LoVo (cell line): ENCODE measurements at places on chromosomes 5 and 9.

DNA sequence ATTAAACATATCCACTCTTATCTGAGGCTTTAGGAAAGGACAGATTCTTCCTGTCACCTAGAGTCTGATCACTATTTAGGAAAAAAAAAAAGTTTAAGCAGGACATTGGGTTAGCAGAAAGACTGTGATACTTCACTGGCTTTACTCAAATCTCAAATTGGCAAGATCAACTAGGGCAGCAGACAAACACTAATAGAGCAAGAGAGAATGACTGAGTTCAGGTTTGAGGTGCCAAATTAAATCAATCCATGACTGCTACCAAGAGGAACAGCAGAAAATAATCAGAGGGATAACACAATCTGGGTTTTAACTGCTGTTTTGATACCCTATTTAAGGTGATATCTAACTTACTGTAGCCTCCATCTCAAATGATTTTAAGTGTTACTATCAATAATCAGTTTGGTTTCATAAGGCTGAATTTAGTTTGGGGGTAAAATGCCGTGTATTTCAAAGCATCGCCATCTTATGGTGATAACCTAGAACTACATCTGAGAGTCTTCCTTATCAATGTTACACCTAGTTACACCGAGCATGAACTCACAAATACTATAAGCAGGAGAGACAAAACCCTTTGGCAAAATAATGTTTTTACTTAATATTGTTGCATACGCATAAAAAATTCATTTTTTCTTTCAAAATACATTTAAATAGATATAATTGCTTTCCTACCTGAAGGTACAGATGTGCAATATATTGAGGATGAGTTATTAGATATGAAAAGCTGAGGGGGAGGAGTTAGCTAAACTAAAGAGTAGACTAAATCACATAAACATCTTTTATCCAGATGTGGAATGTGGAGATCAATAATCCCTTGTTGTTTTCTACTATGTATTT lies 286.4 kb upstream of the CDH12 start:
- peak; percentile 11 for DNase-seq

- no peak for DNase-seq
Observed at GRCh38 chr5:14672082-14672481, 7.6 kb downstream of the OTULIN start.

DNA sequence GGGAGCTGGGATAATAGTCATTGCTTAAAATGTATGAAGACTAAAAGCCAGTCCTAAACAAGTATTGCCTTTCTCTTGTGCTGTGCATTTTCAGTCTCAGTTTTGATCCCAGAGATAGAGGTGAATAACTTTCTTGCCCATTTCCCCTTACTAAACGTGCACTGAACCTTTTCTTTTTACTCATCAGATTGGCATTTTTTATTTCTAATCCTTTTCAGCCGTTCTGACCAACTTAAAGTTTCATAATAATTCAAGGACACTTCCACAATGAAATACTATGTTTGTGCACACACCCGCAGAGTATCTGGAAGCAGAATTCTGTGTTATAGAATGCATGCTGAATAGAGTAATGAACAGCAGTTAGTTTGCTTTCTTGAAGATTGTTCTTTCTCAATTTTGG lies 343.6 kb downstream of the LRRC70 start:
- DNase-seq: no peak

GRCh38 chr5:153485641-153486040 lies 4.8 kb upstream of the GRIA1 start:
- DNase-seq: no peak

GRCh38 chr9:77906991-77907390 lies 124.6 kb downstream of the GNAQ start:
- no peak for DNase-seq

DNA sequence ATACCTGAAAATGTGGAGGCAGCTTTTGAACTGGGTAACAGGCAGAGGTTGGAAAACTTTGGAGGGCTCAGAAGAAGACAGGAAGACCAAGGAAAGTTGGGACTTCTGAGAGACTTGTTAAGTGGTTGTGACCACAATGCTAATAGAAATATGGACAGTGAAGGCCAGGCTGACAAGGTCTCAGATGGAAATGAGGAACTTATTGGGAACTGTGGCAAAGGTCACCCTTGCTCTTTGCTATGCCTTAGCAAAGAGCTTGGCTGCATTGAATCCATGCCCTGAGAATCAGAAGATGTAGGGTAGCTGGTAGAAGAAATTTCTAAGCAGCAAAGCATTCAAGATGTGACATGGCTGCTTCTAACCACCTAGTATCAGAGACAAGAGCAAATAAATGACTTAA lies 244.4 kb upstream of the ADRA1B start:
- no peak for DNase-seq

GRCh38 chr9:89605465-89606048 lies 745 bp downstream of the GADD45G start:
- no peak for DNase-seq

DNA sequence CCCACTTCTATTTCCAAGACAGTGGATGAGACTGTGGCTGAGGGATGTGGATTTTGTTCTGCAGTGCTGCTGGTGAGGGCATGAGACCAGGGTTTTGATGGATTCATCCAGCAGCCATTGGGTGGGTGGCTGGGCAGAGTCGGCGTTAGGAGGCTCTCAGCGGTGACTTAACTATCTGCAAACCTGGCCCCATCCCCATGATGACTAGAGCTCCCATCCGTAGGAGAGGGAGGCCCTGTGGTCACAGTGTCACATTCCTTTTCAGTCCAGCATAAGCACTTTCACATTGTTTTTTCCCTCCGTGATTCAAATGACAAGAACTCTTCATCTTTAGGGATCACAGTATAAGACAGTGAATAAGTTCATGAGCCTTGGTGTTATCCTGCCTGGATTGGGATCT lies 60.4 kb upstream of the SPRY4 start:
- no peak for DNase-seq

DNA sequence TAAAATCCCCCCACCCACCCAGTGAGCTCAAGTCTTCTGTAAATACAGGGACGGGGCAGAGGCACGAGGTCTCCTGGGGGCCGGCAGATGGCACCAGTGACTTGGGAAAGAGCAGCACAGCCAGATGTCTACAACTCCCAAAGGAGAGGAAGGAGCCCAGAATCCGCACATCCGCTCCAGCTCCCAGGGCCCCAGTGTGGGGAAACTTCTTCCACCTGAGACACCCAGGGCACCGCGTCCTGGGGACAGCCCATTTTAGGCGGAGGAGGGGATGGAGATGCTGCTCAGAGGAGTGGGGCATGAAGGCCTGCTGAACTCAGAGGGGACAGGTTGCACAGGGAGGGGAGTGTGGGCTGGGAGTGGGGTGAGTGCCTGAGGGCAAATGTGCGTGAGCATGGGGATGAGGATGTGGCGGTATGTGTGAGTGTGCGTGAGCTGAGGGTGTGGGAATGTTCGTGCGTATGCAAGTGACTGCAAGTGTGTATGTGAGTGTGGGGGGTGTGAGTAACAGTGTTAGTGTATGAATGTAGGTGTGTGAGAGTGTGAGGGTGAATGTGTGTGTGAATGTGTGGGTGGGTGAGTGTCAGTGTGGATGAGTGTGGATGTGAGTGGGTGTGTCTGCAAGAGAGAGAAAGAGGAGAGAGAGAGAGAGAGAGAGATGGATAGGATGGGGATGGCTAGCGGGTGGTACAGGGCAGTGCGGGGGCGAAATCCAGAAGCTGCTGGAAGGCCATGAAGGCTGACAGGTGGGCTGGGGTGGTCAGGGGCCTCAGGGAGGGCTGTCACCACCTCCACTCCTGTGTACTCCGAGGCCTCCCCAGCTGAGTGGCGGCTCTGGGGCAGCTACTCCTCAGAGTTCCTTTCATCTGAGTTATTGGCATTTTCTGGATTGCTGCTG lies 63.5 kb downstream of the DUSP1 start:
- DNase-seq: peak; percentile 45

GRCh38 chr5:81788329-81788728 lies 37.4 kb upstream of the SSBP2 start:
- no peak for DNase-seq

DNA sequence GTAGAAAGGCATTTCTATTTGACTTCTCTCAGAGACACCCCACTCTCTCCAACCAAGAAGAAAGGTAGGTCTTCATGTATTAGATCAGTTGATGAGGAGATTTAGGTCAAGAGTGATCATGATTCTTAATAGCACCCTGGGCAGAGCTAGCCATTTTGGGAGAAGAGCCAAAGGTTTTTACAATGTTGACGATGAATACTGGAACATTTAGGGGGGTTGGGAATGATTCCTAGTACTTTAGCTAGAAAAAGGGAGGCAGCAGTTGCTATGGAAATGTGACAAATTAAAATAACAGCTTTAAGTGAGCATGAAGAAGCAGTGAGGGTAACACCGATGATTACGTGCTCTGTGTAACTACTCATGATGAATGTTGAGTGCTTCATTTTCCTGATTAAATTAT lies 9.5 kb upstream of the RPS23 start:
- no peak for DNase-seq

DNA sequence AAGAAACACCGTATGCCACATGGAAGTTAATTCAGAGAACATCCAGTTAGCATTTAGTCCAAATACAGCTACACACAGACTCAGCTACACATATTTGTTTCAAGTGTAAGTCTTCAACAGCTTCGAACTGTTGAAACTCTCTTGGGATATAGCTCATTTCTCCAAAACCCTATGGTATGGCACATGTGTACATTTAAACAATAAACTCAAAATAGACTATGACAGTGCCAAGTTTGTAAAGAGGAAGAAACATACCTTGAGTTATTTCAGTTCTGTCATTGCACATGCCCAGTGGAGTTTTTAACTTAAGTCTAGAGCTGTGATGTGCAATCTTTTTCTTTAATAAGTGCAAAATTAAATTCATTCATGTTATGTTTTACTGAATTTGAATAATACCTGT lies 155.1 kb upstream of the RAI14 start:
- DNase-seq: no peak

- no peak for DNase-seq
Observed at GRCh38 chr9:105269593-105269992, 25.1 kb downstream of the SLC44A1 start.

- DNase-seq: peak; percentile 31
Observed at GRCh38 chr9:129803676-129804060, 684 bp downstream of the TOR1B start.

- DNase-seq: no peak
Observed at GRCh38 chr5:72598401-72599064, 91.3 kb upstream of the ZNF366 start.

- DNase-seq: no peak
Observed at GRCh38 chr5:6236858-6237481, 141.4 kb downstream of the MED10 start.

GRCh38 chr9:136587944-136588662 lies 42.3 kb upstream of the NOTCH1 start:
- DNase-seq: no peak

GRCh38 chr9:129344641-129345495 lies 166.8 kb upstream of the IER5L start:
- no peak for DNase-seq

DNA sequence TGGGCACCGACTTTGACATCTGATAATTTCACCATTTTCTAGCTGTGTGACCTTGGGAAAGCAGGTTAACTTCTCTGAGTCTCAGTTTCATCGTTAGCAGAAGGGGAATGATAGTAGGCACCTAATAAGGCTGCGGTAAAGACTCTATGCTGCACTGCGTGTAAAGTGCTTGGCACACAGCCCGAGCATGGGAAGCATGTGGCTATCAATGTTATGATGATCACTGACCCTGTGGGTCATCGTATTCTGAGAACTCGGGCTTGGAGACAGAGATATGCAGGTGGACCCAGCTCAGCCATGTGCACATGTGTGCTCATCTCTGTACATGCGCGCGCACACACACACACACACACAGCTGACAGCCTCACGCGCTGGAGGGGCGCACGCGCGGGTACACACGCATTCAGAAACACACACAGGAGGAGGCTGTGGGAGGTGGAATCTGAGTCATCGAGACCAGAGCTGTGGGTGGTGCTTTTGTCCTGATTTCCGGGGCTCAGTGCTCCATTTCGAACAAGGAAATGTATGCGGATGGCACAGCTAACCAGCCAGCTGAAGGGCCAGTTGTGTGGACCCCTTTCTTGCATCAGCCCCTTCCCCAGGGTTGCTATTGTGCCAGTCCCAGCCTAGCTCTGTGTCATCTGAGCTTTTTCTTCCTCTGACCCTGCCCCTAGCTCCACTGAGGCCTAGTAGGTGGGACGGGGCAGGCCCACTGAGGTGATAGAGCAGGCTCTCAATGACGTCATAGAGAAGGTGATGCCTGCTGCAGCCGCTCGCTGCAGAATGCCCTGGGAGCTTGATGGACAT lies 11.1 kb upstream of the ARAP3 start:
- no peak for DNase-seq

DNA sequence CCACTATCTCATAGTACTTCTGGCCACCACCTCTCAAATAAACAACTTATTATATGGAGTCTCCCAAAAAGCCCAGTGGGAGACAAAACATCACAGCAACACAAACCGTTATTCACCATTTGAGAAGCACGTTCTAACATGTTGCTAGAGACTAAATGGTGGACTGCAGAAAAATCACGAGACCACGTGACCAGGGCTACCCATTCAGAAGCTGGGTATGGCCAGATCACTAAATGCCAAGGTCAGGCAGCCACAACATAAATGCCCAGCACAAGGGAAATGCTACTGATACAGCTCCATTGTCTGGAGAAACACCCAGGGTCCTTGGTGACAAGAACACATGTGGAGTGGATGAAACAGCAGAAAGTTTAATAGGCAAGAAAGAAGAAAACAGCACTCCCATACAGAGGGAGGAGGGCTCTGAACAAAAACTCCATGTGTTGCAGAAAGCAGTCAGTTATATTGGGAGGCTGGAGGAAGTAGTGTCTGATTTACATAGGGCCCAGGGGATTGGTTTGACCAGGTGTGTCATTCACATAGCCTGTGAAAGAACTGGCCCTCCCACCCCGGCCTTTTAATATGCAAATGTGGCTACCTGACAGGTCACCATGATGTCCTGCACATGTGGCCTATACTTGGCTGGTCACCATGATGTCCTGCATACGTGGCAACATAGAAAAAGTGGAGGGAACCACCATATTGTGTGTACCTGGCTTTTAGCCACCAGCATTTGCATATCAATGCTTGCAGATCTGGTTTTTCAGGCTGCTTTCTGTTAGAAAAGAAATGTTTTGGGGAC lies 97.2 kb downstream of the TRIM36 start:
- DNase-seq: no peak

GRCh38 chr9:108708448-108708847 lies 147.3 kb downstream of the ACTL7B start:
- no peak for DNase-seq

- no peak for DNase-seq
Observed at GRCh38 chr9:30058463-30058862, 2326.0 kb upstream of the ACO1 start.

DNA sequence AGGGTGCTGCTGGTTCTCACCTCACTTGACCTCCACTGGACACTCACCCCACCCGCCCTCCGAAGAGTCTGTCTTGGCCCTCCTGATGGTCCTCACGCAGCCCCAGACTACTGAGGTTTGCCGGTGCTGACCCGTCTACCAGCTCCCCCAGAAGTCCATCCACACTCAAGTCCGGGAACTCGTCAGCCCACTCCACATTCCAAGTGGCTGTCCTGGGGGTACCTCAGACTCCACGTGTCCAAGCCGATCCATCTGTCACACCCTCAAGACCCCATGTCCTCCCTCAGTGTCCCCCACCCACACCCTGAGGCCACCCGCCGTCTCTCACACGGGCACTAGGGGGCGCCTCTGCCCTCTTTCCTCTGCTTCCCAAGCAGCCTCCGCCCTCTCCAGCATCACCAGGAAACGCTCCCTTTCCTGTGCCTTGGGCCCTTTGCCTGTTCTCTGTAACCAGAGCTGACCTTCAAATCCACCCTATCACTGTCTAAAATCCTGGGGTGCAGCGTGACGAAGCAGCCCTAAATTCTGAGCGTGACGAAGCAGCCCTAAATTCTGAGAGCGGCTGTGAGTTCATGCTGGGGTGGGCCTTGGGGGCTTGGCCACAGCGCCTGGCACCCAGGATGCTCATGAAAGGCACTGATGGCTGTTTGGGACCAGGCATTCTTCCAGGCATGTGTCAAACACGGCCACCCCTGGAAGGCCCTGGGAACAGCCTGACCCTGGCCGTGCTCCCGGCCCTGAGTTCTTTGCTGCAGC lies 95.7 kb downstream of the KCNT1 start:
- DNase-seq: no peak
